Foreskin keratinocyte (primary cell): ENCODE measurements at places on chromosomes 3 and 15. TPM values are rescaled to one million over a fixed set of nuclear protein-coding genes. Genes with fewer than 3 reads are reported as not detected.

The ECE2 gene
- polyA plus RNA-seq = not detected in 2 replicates

The EBLN2 gene
- 0.06 TPM in 2 replicates for polyA plus RNA-seq

DNA sequence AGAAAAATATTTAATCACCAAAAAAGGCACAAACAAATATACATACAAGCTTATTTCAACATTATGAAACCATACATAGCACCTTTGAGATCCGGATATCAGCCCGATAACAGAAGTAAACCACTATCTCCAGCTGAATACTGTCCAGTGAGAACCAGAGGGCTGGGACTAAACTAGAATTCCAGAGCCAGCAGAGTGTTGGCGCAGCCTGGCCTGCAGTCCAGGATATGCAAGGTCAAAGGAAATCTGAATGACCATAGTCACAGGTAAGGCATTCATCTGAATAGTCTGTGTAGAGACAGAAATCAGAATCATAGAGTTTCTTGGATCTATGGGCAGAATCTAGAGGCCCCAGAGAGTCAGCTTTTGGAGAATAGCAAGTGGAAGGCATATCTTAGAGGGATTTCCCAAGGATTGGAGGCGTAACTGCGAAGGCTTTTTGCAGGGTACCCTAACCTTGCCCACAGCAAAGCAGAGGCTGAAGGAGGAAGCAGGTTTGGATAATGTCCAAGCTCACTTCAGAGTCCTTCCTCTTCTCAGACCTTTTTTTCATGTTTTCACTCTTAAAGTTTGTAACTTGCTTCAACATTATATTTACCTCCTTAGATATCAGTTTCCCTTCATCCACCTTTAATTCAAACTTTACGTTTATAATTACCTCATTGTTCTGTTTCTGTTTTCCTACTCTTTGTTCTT, 32.5 kb upstream of the TP63 start:
- no peak for DNase-seq

GRCh38 chr15:97087006-97087741, 756.7 kb downstream of the NR2F2 start:
- DNase-seq = no peak

- no peak for DNase-seq
Observed at GRCh38 chr3:66372681-66373350, 128.0 kb downstream of the LRIG1 start.
